Heart left ventricle (tissue), 16 donors: ENCODE measurements at places on chromosomes 2 and 18.

DNA sequence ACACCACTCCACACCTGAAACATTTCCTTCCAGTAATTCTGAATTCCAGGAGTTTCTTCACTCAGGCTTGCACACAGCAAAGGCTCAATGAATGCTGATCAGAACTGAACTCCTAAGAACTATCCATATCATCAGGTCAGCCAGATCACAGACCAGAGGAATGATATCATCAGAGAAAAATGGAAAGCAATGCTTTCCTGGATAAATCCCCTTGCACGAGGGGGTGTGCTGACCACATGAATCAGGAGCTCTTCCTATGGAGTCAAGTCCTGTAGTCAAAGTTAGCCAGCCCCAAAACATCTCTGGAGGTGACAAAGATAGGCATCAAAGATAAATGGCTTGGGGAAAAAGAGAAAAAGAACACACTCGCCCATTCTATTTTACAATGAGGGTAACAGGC lies 83.8 kb upstream of the ACVR2A start:
- DNase-seq: no peak

DNA sequence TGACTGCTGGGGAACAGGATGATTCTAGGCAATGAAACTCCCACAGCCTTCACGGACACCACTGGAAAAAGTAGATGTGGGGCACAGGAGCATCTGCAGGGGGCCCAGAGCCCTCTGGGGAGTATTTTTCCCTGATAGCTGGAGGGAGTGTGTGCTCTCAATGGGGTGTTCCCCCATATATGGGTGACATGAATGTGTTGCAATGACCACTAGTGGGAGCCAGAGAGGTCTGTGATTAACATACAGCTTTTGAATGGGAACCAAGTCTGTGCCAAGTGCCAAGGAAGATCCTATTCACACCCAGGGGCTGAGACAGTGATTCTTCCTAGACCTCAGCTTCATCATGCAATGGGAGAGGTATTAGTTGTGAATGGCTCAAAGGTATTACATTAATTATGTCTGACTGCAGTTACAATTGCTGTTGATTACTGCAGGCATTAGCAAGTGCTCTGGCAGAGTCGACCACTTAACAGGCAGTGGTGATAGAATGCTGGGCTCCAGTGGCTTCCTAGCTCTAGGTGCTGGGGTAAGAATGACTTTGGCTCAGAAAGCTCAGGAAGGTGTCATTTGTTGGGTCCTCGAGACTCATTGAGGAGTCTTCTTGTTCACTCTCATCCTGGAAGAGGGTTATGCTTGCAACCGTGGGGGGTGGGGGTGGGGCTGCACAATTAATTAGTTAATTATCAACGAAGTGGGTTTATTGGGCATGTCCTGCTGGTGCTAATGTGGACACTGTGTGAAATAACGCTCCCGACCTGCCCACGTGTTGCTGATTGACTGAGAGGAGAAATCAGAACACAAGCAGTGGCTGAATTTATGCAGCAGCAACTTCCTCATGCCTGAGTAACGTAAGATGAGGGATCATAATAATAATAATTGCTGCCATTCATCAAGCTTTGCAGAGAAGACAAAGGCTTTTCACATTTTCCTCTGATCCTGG lies 194.1 kb downstream of the CLIP4 start:
- DNase-seq: peak; percentile 37

DNA sequence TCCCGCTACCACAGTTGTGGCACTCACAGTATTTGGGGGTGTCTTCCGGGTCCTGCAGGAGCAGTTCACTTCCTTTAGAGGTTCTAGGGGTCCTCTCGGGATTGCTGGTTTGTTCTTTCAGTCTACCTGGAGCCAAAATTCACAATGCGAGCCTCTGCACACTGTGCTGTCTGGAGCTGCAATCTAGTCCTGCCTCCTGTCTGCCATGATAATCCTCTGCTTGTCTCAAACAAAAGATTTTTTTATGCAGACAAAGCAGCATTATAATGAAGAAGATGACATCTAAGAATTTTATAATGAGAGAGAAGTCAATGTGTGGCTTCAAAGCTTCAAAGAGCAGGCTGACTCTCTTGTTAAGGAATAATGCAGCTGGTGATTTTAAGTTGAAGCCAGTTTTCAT lies 975.1 kb upstream of the GYPC start:
- DNase-seq: no peak

DNA sequence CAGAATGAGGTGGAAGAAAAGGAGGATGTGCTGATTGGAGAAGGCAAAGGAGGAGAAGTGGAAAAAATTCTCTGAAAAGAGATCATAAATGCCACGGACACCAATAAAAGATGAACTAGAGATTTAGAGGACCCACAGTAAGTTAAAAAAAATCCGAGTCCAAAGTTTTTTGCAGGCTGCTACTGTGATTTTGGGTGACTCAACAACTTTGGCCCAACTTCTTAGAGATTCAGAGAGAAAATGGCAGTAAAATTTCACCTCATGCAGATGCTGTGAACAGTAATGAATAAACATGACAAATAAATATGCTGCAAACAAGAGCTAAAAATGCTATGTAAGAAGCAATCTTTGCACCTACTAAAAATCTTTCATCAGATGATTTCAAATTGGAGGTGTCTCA lies 176.9 kb upstream of the SESTD1 start:
- no peak for DNase-seq

GRCh38 chr18:12059334-12060181 lies 34.1 kb upstream of the ANKRD62 start:
- DNase-seq: no peak
